Uterus (tissue), 4 donors: ENCODE measurements at places on chromosomes 16 and 17.

DNA sequence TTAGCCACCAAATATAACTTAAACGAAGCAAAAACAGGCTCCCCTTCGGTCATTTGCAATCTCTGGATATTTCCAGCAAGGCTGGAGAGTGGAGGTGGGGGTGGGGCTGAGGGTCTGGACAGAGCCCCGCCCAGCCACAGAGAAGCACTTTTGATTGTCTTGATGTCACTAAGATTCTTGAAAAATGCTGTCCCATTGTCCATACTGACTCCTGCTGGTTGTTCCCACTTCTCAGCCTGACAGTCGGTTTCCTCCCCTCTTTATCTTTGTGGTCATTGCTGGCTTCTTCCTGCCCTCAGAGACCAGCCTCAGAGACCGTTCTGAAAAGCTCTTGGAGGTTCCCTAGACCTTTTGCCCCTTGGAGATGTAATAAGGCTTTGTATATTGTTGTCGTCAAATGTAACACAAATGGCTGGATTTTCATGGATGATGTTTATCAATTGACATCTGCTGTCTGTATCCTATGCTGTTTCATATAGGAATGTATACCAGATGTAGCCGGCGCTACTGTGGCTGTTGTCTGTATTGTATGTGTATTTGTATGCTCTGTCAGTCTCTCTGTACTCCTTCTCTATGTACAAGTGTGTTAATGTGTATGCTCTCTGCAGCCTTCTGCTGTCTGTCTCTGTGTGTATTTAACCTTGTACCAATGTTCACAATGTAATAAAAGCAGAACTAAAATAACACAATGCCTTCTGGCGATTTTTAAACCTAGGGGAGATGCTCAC is 94.8 kb upstream of the DNAH9 start:
- H3K4me1 ChIP-seq, result no peaks in the 10 kb centered on the region
- H3K27me3 ChIP-seq, result no peaks in the 10 kb centered on the region
- DNase-seq, result no peak
- no peak overlapping the region for H3K4me3 ChIP-seq

DNA sequence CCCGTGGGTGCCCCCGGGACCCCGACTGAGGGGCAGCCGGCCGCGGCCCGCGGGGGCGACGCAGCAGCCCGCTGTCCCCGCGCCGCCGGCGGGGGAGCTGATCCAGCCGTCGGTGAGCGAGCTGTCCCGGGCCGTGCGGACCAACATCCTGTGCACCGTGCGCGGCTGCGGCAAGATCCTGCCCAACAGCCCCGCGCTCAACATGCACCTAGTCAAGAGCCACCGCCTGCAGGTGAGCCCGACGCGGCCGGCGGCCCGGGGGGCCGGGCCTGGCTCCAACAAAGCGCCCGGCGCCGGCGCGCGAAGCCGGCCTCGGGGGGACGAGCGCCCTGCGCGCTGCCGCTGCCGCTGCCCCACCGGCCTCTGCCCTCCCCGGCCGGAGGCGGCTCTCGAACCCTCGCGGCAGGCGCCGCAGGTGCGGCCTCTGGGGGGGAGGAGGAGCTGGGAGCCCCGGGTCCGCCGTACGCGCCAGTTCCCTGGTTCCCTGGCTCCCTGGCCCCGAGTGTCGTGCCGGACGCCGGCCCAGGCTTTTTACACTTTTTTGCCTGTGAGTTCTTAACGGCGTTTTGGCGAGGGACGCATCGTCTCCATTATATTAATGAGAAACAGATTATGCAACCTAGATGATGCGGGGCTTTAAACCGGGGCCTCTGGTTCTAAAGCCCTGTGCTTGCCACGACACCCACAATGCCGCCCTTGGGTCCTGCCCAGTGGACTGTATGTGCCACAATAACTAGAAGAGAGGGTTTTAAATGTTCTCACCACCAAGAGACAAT is 521 bp downstream of the ATMIN start:
- DNase-seq, result peak; percentile 19
- no peaks in the 10 kb centered on the region for H3K27me3 ChIP-seq
- peak overlapping the region; percentile 82 for H3K4me3 ChIP-seq
- H3K27ac ChIP-seq, result peak overlapping the region; percentile 47
- no peaks in the 10 kb centered on the region for H3K36me3 ChIP-seq

- H3K27me3 ChIP-seq, result no peaks in the 10 kb centered on the region
- H3K36me3 ChIP-seq, result no peaks in the 10 kb centered on the region
- no peak overlapping the region for H3K4me3 ChIP-seq
- H3K4me1 ChIP-seq, result no peaks in the 10 kb centered on the region
Measured at GRCh38 chr17:70121126-70121525, 46.1 kb downstream of the KCNJ16 start.

GRCh38 chr17:67554634-67555033 is 163.1 kb upstream of the NOL11 start:
- no peak for DNase-seq
- H3K4me1 ChIP-seq, result no peaks in the 10 kb centered on the region
- H3K27ac ChIP-seq, result no peak overlapping the region
- H3K4me3 ChIP-seq, result no peak overlapping the region

DNA sequence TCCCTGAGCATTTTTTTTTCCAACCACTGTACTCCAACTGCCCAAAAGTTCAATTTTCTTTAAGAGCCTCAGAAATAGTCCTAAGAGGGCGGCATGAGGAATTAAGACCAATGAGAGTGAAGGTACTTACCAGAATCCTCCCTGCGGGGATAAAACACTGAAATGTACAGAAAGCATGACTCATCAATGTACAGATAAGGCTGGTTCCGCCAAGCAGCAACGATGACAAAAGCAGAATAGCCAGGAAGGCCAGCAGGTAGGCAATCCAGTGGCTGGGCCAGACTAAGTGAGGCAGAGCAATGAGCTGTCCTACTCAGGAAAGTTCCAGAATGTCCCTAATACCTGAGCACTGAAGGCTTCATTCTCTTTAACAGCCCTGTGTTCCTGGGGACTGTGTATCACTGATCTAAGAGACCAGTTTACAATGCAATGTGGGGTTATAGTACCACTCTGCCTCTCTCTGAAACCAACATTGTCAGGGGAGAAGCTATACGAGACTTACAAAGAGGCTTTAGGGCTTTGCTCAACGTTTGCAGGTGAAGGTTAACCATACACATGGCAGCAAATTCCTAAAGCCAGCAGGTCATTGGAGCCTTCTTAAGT is 11.0 kb upstream of the GPR139 start:
- H3K27me3 ChIP-seq, result no peaks in the 10 kb centered on the region
- DNase-seq, result no peak
- H3K27ac ChIP-seq, result no peak overlapping the region
- H3K4me1 ChIP-seq, result no peaks in the 10 kb centered on the region
- no peaks in the 10 kb centered on the region for H3K36me3 ChIP-seq

DNA sequence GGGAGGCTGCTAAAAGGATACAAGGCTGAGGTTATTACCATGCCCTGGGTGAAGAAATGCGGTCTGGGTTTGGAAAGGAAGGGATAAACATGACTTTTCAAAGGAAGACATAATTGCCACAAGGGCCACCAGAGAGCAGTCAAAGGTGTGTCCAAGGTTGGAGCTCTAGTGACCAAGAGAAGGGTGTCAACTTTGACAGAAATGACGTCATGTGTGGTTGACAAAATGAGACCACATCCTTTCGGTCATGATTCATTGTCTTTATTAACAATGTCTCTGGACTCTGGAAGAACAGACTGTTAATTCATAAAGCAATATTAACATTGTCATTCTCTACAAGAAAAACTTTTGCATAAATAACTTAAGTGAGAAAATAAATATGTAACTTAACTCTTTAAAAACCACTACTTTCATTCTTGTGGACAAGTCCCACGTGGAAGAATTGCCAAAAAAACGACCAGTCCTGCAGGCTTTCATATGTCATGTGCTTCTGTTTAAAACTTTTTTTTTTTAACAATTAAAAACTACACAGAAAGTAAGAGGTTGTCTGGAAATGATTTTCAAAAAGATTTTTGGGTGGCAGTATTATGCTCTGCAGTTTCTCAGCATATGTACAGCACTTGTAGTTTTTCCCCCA is 5.0 kb downstream of the SOST start:
- no peaks in the 10 kb centered on the region for H3K4me1 ChIP-seq
- H3K36me3 ChIP-seq, result no peaks in the 10 kb centered on the region
- no peak for DNase-seq
- no peak overlapping the region for H3K4me3 ChIP-seq

GRCh38 chr17:32658470-32659418 is 172.0 kb downstream of the CDK5R1 start:
- H3K4me1 ChIP-seq, result no peaks in the 10 kb centered on the region
- H3K27ac ChIP-seq, result peak overlapping the region; percentile 48
- H3K4me3 ChIP-seq, result no peak overlapping the region
- no peaks in the 10 kb centered on the region for H3K36me3 ChIP-seq
- no peaks in the 10 kb centered on the region for H3K27me3 ChIP-seq

DNA sequence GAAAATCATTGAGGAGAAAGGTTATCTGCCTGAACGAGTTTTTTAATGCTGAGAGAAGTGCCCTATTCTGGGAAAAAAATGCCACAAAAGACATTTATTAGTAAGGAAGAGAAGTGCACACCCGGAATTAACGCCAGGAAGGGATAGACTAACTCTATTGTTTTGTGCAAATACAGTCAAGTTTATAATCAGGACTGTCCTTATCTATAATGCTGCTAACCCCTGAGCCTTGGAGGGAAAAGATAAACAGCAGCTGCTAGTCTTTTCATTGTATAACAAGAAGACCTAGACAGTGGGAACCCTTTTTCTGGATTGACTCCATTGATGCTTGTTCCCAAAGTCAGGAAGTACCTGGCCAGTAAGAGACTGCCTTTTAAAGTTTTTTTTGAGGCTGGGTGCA is 26.5 kb downstream of the BCAS3 start:
- H3K27ac ChIP-seq, result no peak overlapping the region
- no peaks in the 10 kb centered on the region for H3K4me1 ChIP-seq
- no peaks in the 10 kb centered on the region for H3K27me3 ChIP-seq
- H3K36me3 ChIP-seq, result no peaks in the 10 kb centered on the region
- no peak for DNase-seq

DNA sequence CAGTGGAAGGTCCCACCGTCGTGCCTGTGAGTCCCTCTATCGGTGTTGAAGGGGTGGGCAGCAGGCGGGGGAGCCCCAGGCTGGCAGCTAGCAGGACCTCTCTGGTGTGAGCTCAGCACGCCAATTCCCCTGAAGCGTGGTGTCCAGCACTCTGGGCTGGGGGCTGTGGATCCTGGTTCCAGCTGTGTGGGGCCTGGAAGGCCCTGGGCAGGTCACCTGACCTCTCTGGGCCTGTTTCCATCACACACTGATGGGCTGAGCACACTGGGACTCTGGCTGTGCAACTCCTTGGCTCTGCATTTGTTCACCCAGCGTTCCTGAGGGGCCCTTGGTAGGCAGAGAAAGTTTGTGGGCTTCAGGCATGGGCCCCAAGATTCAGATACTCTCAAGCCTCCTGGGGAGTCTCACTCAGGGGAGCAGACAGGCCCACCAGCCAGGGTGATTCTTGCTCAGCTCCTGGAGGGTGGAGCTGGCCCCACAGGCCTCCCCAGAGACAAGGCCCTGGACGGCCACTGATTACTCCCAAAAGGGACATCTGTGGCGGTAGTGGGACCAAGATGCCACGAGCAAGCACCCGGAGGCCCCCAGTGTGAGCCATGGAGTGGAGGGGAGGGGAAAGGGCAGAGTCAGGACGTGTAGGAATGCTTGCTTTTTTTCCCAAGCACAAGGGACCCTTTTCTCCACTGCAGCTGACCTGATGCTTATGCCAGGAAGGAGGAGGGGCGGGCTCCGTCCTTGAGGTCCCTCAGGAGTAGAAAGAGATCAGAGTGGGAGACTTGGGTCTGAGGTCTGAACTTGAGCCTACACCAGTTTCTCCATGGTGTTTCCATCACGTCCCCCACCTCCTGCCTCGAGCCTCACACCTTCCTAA is 8.5 kb downstream of the SCGB1C2 start:
- H3K36me3 ChIP-seq, result no peaks in the 10 kb centered on the region
- no peak overlapping the region for H3K27ac ChIP-seq
- no peaks in the 10 kb centered on the region for H3K27me3 ChIP-seq
- H3K4me3 ChIP-seq, result no peak overlapping the region
- no peaks in the 10 kb centered on the region for H3K4me1 ChIP-seq

DNA sequence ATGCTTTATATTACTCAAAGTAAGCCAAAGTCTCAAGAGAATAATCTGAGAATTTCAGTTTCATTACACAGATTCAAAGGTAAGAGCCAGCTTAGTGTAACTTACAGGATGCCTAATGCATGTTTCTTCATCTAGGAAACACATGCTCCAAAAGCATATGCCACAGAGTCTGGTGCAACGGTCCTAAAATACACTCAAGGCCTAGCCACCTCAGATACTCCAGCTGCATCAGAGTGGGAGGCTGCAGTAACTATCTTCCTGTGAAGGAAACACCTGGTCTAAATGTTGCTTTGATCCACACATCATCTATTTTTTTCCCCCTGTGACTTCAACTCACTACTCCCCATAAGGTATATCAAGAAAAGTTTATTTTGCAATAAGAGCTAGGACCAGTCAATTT is 51.6 kb upstream of the CORO6 start:
- no peaks in the 10 kb centered on the region for H3K36me3 ChIP-seq
- no peaks in the 10 kb centered on the region for H3K27me3 ChIP-seq
- no peak overlapping the region for H3K27ac ChIP-seq
- no peak overlapping the region for H3K4me3 ChIP-seq
- no peaks in the 10 kb centered on the region for H3K4me1 ChIP-seq
- DNase-seq, result no peak

DNA sequence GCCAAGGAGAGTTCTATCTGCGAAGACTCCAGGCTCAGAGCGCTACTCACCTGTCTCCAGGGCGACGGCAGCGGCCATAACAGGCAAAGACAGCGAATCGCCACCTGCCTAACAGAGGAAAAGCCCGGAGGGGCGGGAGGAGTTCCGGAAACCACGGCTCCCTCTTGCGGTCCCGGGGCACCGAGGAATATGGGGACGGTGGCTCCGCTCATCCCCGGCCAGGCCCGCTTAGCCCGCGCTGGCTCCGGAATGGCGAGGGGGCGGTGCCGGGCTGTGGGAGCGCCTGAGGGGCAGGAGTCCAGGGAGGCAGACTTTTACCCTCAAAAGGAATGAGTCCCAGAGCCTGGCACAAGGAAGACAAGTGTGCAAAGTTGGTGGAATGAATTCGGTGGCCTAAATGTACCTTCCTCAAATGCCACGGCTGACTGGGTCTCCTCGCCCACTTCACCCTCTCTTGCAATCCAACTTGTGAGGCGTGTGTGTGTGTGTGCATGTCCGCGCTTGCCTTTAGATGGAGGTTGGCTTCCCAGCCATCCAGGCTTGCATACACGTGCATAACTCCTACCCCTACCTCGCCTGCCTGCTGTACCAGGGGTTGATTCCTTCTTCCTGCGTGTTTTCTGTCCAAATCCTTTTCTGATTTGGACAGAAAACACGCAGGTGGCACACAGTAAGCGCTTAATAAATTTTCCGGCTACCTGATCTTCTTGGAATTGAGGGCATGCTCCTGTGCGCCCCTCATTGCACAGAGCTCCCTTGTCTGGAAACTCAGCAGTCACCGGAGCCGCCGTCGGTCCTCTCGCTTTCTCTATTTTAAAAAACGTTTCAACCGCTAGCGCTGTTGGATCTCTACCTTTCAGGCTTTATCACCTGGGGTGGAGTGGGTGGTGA is 3.5 kb downstream of the C17orf100 start:
- no peaks in the 10 kb centered on the region for H3K36me3 ChIP-seq
- DNase-seq, result no peak
- no peaks in the 10 kb centered on the region for H3K27me3 ChIP-seq
- peaks cover 6% of the 10 kb centered on the region for H3K4me1 ChIP-seq
- no peak overlapping the region for H3K27ac ChIP-seq

GRCh38 chr16:29307598-29308507 is 98.7 kb downstream of the NPIPB11 start:
- no peaks in the 10 kb centered on the region for H3K36me3 ChIP-seq
- H3K27ac ChIP-seq, result no peak overlapping the region
- no peaks in the 10 kb centered on the region for H3K4me1 ChIP-seq
- DNase-seq, result no peak
- no peaks in the 10 kb centered on the region for H3K27me3 ChIP-seq

- H3K36me3 ChIP-seq, result no peaks in the 10 kb centered on the region
- DNase-seq, result no peak
- H3K27ac ChIP-seq, result peak overlapping the region; percentile 90
- no peaks in the 10 kb centered on the region for H3K4me1 ChIP-seq
- H3K4me3 ChIP-seq, result peak overlapping the region; percentile 92
- no peaks in the 10 kb centered on the region for H3K27me3 ChIP-seq
Measured at GRCh38 chr17:28811651-28812090, 30.9 kb downstream of the FAM222B start.
